ENCODE measurements at places on chromosomes 2 and 18.

DNA sequence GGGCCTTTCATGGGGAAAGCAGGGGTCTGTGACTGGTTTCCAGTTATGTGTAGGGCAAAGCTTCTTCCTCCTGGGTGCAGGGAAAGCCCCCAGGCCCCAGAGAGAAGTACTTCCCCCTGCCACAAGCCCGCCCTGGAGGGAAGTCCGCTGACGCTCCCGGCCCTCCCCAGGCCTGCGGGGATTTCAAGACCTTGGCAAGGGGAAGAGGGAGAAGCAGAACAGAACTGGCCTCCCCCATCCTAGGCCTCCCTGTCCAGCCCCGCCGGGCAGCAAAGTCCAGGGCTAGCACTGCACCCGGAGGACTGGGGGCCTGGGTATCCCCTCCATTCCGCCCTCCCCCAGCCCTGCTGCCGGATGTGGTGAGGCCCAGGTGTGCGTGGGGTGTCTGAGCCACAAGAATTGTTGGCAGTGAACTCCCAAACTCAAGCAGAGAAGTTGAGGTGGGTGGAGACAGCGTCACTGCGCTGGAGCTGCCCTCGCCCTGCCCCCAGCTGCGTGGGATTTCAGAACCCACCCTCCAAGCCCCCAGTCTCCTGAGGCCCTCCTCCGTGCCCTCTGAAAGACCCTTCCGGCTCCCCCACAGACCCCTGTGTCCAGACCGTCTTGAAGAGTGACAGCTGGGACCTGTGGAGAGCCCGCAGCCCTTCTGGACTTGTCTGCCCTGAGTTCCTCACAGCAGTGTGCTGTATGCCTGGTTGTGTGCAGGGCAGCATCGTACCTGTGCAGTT, 1.1 kb upstream of the DUSP2 start:
- no peak for DNase-seq

GRCh38 chr18:63083555-63083954, 236.0 kb downstream of the BCL2 start:
- DNase-seq = peak; percentile 17

DNA sequence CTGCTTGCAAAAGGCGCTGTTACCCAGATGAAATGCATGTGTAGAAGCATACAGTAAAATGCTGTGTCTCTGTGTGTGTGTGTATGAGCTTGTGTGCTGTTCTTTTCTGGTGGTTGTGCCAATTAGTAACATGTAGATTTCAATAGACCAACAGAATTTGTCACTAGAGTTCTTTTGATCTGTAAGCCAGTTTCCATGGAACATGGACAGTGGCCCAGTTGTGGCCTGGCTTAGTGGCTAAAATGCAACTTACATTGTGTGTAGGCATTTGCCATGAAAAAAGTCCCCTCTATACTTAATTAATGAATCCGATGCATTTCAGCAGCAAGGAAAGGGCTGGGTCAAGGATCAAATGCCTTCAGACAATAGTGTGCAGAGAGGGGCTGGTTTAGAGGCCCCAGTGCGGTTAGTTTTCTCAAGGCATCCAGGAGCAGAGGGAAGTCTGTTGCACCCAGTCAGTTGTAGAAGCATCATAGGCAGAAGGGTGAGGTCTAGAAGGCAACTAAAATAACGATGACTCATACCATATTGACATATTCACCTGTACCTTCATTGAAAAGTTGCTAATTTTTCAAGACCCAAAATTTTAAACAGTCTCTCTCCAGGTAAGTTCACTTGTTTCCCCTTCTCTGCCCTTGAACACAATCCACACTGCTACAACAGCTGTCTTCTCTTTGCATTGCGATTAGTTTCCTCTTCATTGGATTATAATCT, 366.9 kb upstream of the SPRED2 start:
- DNase-seq = no peak

DNA sequence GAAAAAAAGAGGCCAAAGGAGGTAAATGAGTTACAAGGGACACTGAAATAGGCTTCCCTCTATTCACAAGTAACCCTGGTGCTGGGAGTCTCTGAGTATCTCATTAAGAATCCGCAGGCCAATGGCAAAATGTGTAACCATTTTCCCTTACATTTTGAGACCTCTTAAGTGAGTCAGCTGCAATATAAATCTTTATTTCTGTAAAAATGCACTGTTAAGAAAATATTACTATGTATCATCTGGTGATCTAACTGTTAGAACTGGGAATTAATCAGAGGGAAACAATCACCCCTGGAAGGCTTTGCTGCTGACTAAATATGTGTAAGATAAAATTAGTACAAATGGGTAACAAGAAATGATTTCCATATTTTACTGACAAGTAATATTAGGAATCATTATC, 483.1 kb upstream of the CHST9 start:
- no peak for DNase-seq

DNA sequence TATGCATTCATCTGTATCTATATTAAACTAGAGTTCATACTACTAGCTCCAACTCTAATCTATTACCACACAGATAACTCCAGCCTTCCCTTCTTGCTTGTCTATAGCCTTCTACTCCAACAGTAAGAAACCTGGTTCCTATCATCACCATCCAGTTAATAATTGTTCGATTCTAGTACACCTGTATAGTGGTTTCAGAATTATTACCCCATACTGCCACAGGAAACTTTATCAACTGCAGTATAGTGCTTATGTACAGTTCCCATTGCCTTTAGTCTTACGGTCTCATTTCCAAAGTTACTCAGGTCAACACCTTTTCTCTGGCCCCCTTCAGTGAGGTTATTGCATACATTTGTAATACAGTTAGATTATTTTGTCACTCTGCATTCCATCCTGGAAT, 14.5 kb downstream of the METTL8 start:
- no peak for DNase-seq

- DNase-seq = no peak
These were observed 32.3 kb upstream of the XDH start for GRCh38 chr2:31446848-31447247.

DNA sequence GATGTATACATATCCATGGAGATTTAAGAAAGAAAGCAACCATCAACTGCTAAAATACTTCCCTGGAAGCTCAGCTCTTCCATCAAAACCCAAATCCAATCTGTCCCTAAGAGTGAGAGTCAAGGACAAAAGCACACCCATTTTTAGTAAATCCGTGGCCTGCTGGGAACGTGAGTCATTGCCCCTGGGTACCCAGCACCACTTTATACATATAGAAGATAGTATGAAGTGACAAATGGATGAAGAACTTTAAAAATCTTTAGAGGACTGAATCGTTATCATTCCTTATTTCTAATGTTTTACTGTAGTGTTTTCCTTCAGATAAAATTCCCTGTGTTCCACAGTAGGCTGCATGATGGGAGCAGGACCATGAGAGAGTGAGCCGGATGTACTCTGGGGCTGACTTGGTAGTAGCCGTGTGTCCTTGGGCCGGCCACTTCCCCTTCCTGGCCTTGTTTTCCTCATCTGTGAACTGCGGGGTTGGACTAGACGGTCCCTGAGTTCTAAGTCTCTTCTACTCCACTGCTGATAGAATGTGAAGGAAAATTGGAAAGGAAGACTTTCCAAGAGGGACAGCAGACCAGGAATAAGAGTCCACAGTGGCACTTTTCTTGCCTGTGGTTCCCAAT, 28.5 kb upstream of the CEP68 start:
- DNase-seq = no peak

DNA sequence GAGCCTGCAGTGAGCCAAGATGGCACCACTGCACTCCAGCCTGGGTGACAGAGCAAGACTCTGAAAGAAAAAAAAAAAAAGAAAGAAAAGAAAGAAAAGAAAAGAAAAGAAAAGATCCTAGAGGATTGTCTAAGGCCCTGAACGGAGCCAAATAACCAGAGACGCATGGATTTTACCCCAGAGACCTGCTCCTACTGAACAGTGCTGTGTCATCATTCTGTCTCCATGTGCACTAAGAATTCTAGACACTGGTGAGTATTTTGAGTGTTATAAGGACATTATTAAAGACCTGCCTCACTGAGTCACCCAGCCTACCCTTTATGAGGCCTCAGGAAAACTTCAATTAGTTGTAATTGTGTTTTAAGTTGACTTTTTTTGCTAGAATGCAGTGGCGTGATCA, 61.9 kb upstream of the RIOK3 start:
- DNase-seq = no peak

- DNase-seq = no peak
These were observed 118.8 kb upstream of the CAVIN2 start for GRCh38 chr2:191965733-191966132.

- no peak for DNase-seq
These were observed 11.2 kb downstream of the SERPINE2 start for GRCh38 chr2:224027931-224028330.

- DNase-seq = no peak
These were observed 121.3 kb downstream of the FOXI3 start for GRCh38 chr2:88331239-88331638.

GRCh38 chr2:240959941-240960308, 38.5 kb upstream of the SNED1 start:
- no peak for DNase-seq

- peak; percentile 91 for DNase-seq
These were observed 73.0 kb upstream of the RIOK3 start for GRCh38 chr18:23380001-23380550.

DNA sequence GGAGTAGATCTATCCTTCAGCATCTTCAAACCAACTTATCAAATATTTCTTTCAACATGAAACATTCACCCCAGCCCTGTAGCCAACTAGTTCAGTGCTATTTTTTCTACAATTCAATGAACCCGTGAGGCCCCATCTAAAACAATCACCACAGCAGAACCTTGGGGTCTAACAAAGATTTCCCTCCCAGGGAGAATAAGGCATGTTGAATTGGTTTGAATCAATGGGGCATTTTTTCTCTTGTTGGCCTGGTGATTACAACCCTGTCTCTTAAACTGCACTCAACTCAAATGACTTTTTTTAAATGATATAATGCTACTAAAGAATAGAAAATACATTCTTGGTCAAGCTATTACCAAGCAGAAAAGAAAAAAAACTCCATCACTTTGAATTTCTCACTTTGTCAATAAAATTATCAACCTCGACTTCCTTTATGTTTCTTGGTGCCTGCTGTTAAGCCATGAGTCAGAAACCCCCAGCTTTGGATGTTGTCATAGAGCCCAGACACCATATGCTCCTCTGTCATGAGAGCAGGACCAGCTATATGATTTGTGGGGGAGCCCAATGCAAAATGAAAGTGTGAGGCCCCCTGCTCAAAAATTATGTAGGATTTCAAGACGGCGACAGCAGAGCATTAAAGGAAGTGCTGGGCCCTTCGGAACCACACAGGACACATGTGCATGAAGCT, 282.4 kb downstream of the MEIS1 start:
- DNase-seq = peak; percentile 46

DNA sequence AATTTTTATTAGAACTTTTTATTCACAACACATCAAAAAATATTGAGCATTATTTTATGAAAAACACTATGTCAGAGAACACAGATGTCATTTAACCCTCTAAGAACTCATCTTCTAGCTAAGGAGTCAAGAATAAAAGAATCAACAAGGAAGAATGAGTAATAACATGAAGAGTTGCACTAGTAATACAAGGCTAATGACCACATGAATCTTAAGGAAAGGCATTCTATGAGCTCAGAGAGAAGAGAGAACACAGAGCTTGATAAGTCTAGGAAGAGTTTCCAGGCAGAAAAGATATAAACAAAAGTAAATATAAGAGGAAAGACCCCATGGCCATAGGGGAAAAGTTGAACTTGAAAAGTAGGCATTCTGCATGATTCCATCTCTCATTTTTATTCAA, 166.5 kb downstream of the MAIP1 start:
- peak; percentile 33 for DNase-seq

DNA sequence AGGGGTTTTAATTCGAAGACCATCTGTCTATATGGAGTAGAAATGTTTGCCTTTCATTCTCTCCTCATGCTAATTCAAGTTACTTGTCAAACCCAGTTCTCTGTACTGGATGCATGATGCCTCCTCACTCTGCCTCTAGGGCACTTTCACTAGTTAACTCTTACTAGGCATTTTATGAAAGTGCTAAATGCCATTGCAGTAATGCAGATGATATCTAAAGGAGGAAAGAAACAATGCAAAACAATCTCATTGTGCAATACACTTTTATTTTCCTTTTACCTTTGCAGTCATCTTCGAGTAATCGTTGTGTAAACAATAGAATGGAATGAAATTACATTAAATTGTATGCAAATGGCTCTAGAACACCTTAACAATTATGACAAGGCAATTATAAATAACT, 293.6 kb downstream of the STK39 start:
- DNase-seq = no peak

DNA sequence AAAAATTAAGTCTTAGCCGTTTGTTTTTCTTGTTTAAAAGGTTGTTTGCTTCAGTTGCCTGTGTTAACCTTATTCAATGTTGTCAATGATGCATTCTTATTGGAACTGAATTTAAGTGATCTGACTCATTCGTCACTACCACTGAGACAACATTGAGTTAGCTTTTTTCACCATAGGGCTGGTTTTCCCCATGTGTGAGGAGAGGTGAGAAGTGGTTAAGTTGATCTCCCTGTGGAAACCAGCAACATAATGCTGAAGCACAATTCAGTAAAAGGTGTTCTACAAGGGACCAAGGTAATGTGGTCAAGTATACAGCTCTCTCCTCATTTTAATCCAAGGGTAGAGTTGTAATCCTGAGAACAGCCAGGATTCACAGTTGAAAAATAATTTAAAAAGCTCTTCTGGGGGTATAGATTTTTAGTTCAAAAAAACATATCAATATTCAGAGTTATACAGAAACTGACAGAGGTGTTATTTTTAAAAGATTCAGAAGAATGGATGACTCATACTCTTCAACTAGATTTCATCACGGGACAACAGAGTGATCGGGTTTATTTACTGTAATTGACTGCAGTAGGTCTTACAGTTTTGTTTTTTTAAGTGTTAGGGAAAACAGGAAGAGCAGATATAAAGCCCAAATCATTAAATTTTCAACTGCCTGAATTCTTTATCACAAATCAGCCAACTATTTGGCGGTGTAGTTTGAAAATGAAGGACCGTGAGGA, 12.6 kb downstream of the NOP58 start:
- peak; percentile 86 for DNase-seq

GRCh38 chr2:46095830-46096229, 201.4 kb upstream of the EPAS1 start:
- DNase-seq = no peak

DNA sequence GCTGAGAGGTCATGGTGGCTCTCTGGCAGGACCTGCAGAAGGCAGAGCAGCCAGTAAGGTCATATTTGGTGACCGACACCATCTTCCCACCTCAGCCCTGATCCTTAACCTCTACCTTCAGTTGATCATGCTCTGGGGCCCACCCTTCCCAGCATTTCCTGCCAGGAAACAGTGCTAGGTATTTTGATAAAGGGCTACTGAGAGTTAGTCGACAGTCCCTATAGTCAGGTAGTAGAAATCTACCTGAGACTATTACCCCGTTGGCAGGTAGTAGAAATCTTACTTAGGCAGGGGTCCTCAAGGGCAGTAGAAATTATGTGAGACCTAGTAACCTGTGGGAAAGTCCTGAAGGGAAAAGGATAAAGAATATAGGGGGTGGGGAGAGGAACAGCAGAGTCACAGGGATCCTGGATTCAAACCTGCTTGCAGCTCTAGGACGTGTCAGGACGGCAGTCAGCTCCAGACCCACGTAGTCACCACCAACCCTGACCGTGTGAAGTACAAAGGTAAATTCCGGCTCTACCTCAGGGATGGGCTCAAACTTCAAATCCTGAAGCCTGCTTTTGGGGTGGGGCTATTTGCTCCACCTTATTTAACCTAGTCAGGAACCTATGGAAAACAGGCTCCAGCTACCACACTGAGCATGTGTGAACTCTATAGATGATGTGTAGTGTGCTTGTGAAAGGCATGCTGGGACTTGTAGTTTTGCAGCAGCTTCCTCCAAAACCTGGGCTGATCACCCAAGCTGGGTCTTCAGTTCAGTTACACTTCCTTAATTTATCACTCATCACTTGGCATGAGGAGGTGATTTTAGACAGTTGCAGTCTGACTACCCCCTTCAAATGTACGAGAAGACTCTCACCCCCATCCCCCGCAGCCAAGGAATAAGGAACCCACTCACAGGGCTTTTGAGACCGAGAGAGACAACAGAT, at the start of gene DQX1:
Gene DQX1, minus strand, starts transcription at position 515 of the 932 bp plus-strand sequence. Its CDS starts 502 bp downstream, at position 13.
- peak; percentile 46 for DNase-seq

Measured in choroid plexus epithelial cell (primary cell).